ENCODE measurements at places on chromosomes 1 and 21. TPM values are rescaled to one million over a fixed set of nuclear protein-coding genes. Genes with fewer than 3 reads are reported as not detected.

DNA sequence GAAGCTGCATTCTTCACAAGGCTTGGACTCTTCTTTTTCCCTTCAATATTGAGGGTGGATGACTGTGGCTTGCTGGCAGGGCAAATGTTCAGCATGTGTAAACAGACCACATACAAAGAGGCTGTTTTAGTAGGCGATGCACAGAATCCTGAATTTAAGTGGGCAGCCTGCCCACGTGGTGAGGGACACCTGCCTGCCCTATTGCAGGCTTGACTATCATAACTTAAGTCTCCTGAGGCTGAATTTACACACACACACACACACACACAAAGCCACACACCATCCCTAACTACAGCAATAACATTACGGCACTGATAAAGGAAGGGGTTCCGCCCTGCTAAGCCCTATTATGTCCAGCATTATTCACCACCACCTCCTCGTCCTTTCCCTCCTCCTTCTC, 15.9 kb downstream of the SYT2 start:
- no peaks in the 10 kb centered on the region for H3K36me3 ChIP-seq
- no peak overlapping the region for H3K27ac ChIP-seq
- H3K4me1 ChIP-seq, result no peaks in the 10 kb centered on the region
- peaks cover 10% of the 10 kb centered on the region for H3K27me3 ChIP-seq
- no peak for DNase-seq
- no peak overlapping the region for H3K4me3 ChIP-seq

GRCh38 chr1:236176337-236177336, 34.3 kb downstream of the GPR137B start:
- no peak for DNase-seq
- no peak overlapping the region for H3K4me3 ChIP-seq
- no peak overlapping the region for H3K27ac ChIP-seq
- no peaks in the 10 kb centered on the region for H3K27me3 ChIP-seq

The SIK1 gene
- total RNA-seq, result 243 TPM

GRCh38 chr1:40309374-40310128, 7.5 kb downstream of the COL9A2 start:
- no peak overlapping the region for H3K4me3 ChIP-seq
- H3K36me3 ChIP-seq, result no peaks in the 10 kb centered on the region
- H3K4me1 ChIP-seq, result peaks cover 14% of the 10 kb centered on the region
- H3K27ac ChIP-seq, result no peak overlapping the region

The OPRD1 gene
- total RNA-seq, result not detected

The ST6GALNAC5 gene
- not detected for total RNA-seq

DNA sequence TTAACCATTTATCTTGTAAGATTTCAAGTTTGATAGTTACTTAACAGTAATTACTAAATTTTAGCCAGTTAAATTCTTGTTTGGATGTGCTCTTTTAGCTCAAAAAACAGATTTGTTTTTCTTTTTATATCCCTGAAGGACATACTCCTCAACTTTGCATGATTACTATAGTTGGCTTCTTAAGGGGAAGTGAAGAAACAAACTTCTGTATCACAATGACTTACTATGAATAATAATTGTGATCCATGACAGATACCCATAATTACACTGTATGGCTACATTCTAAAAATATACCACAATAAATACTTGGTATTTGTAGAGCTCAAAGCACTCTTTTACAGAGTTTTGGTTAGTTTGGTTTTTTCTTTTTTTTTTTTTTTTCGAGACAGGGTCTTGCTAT, 55.8 kb downstream of the IARS2 start:
- no peaks in the 10 kb centered on the region for H3K4me1 ChIP-seq
- H3K36me3 ChIP-seq, result peaks cover 54% of the 10 kb centered on the region
- H3K27me3 ChIP-seq, result no peaks in the 10 kb centered on the region
- no peak overlapping the region for H3K4me3 ChIP-seq
- H3K27ac ChIP-seq, result peak overlapping the region; percentile 5

The GNG12 gene
- total RNA-seq, result not detected

The TMPRSS3 gene
- total RNA-seq, result 4.0 TPM

- H3K27me3 ChIP-seq, result no peaks in the 10 kb centered on the region
- no peak overlapping the region for H3K4me3 ChIP-seq
- no peak overlapping the region for H3K27ac ChIP-seq
- DNase-seq, result peak; percentile 30
- H3K4me1 ChIP-seq, result peaks cover 34% of the 10 kb centered on the region
- no peaks in the 10 kb centered on the region for H3K36me3 ChIP-seq
Measured at GRCh38 chr1:230105754-230106625, 39.0 kb downstream of the GALNT2 start.

- no peak for DNase-seq
- H3K4me3 ChIP-seq, result peak overlapping the region; percentile 23
- peaks cover 34% of the 10 kb centered on the region for H3K4me1 ChIP-seq
Measured at GRCh38 chr1:228455715-228456114, 31.5 kb upstream of the RNF187 start.

GRCh38 chr1:106798991-106799390, 257.5 kb upstream of the PRMT6 start:
- no peaks in the 10 kb centered on the region for H3K27me3 ChIP-seq
- no peaks in the 10 kb centered on the region for H3K4me1 ChIP-seq
- no peak for DNase-seq
- no peak overlapping the region for H3K27ac ChIP-seq
- no peaks in the 10 kb centered on the region for H3K36me3 ChIP-seq

GRCh38 chr1:75165264-75165663, 31.1 kb downstream of the LHX8 start:
- H3K4me1 ChIP-seq, result no peaks in the 10 kb centered on the region
- H3K27ac ChIP-seq, result no peak overlapping the region
- H3K27me3 ChIP-seq, result no peaks in the 10 kb centered on the region
- H3K36me3 ChIP-seq, result no peaks in the 10 kb centered on the region

GRCh38 chr1:25217015-25217414, 15.3 kb downstream of the SYF2 start:
- no peaks in the 10 kb centered on the region for H3K27me3 ChIP-seq
- no peak overlapping the region for H3K27ac ChIP-seq
- no peak for DNase-seq
- H3K4me1 ChIP-seq, result no peaks in the 10 kb centered on the region
- H3K4me3 ChIP-seq, result no peak overlapping the region

GRCh38 chr1:151072224-151072623, 1.7 kb downstream of the GABPB2 start:
- no peak overlapping the region for H3K4me3 ChIP-seq
- H3K4me1 ChIP-seq, result peaks cover 18% of the 10 kb centered on the region

GRCh38 chr1:3231826-3232225, 162.8 kb downstream of the PRDM16 start:
- H3K27ac ChIP-seq, result no peak overlapping the region
- H3K4me1 ChIP-seq, result no peaks in the 10 kb centered on the region
- H3K4me3 ChIP-seq, result no peak overlapping the region

- no peak within 1 kb of the TSS for H3K4me3 ChIP-seq
- H3K4me1 ChIP-seq, result no peaks in the 10 kb centered on the region
- no peak within 1 kb of the TSS for H3K27ac ChIP-seq
Measured at GRCh38 chr1:247548769-247549182, at the start of gene GCSAML. Gene GCSAML, plus strand, starts transcription at chr1:247549134. Its CDS starts 58 bp downstream, at chr1:247549192.

GRCh38 chr1:71882637-71883036, 399.7 kb downstream of the NEGR1 start:
- no peak overlapping the region for H3K4me3 ChIP-seq
- no peaks in the 10 kb centered on the region for H3K36me3 ChIP-seq
- H3K27me3 ChIP-seq, result no peaks in the 10 kb centered on the region
- no peaks in the 10 kb centered on the region for H3K4me1 ChIP-seq
- DNase-seq, result no peak

DNA sequence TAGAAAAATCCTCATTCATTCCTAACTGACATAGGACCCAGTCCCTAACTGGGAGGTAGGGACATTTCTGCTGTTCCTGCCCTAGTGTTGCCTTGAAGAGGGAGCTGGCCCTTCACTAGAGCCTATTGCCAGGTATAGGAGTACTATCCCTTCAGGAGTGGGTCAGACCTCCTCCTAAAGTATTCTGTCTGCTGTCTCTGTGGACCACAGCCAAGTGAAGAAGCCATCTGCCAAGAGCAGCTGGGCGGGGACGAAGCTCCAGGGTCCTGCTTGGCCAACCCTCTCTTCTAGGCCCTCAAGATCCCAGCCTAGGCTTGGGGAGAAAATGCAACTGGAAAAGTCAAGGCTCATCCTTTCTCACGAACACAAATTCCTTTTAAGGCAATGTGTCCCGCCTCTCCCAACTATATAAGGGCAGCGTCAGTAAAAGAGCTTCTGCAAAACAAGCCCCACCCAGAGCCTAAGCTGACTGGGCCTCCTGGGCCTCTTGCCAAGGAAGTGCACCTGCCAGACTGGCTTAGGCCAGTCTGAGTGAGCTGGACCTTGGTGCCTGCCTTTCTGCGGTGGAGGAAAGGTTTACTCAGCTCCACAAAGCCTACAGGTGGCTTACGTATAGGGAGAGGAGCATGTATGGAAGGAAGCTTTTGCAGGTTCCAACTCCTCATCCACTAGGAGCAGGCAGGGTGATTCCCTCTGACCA, 638 bp upstream of the TUFT1 start:
- H3K36me3 ChIP-seq, result no peaks in the 10 kb centered on the region
- peaks cover 24% of the 10 kb centered on the region for H3K4me1 ChIP-seq
- DNase-seq, result no peak
- H3K4me3 ChIP-seq, result peak overlapping the region; percentile 72

DNA sequence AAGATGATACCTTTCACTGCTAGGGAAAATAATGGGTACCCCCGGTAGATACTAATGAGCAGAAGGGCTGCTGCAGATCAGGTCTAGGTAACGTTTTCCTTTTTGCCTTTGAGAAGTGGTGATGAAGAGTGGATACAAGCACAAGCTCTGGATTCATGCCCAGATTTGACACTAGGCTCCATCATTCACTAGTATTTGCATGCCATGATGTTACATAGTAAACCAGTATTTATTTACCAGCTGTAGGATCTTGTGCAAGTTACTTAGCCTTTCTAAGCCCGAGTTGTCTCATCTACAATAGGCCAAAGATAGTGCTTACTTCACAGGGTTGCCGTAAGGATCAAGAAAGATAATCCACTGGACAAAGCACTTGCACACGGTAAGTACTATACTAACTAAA, 14.2 kb downstream of the PTPN14 start:
- no peak overlapping the region for H3K27ac ChIP-seq
- no peaks in the 10 kb centered on the region for H3K4me1 ChIP-seq
- no peak overlapping the region for H3K4me3 ChIP-seq

DNA sequence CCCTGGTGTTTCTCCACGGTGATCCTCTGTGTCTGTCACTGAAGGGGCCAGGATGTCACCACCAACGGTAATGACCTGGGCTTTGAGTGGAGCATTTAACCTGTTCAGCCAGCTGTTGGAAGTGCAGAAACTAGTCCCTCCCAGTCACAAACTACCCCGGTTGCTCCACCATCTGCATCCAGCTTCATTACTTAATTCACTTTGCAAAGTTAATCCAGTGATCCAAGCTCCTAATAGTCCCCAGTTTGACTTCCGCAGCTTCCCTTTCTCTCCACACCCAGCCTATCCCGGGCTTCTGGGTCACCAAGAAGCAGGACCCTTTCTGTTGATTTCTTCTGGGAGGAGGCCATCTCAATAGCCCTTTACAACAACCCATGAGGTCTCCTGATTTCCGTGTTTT, 63.5 kb downstream of the MDM4 start:
- no peak for DNase-seq
- peak overlapping the region; percentile 72 for H3K27ac ChIP-seq
- H3K36me3 ChIP-seq, result no peaks in the 10 kb centered on the region
- H3K27me3 ChIP-seq, result no peaks in the 10 kb centered on the region
- peaks cover 22% of the 10 kb centered on the region for H3K4me1 ChIP-seq

The NDUFS2 gene
- total RNA-seq, result 67.5 TPM

- no peak for DNase-seq
- H3K27ac ChIP-seq, result no peak overlapping the region
- H3K4me1 ChIP-seq, result peaks cover 11% of the 10 kb centered on the region
Measured at GRCh38 chr1:156226782-156227181, 14.0 kb downstream of the PMF1 start.

The LCE1F gene
- not detected for total RNA-seq

The SH2D1B gene
- not detected for total RNA-seq
